KG1 (cell line): ENCODE measurements at places on chromosomes 1 and 21.

DNA sequence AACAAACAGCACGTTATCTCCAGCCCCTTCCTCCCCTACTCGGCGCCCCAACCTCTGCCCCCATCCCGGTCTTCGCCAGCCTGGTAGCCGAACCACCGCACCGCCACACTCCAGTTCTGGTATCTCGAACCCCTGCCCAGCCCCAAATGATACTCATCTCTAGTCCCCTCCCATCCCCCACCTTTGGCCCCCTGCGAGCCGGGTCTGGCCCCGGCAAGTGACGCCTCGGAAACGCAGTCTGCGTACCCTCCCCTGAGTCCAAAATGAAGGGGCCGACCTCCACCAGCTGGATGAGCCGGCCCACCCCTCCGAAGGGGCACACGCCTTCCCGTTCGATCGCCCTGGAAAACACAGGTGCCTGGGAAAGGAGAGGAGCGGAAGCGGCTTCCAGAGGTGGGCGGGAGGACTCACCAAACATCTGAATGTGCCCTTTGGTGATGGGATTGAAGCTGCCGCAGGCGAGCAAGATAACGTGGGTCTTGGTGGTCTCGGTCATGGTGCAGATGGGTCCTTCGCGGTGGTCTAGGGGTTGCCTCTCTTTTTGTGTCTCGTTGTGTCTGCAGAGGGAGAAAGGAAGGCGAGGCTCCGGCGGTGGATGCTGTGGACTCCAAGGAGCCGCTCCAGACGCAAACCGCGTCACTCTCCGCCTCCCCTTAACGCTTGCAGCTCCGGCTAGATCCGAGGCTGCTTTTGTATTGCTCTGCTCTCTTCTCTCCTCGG is at the start of gene NMNAT2:
Gene NMNAT2, minus strand, starts transcription at position 609 of the 720 bp plus-strand sequence. Its CDS starts 113 bp downstream, at position 496.
- no peak for DNase-seq

GRCh38 chr21:46119144-46119636 is 21.3 kb downstream of the COL6A2 start:
- no peak for DNase-seq

DNA sequence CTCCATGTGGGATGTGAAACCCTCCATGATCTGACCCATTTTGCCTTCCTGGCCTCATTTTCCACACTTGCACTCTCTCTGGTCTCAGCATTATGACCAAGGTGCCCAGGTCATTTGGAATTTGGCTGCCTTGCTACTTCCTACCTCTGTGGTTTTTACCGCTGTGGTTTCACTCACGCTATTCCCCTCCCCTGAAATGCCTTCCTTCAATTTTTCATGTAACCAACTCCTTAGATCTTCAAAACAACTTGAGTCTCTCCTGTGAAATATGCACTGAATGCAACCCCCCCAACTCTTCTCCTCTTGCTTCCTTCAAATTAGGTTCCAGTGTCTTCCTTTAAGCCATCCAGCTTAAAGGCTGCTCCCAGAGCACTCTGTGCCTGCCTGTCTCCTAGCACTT is 50.1 kb downstream of the PHC2 start:
- no peak for DNase-seq

GRCh38 chr1:234556245-234556943 is 53.6 kb downstream of the IRF2BP2 start:
- no peak for DNase-seq

DNA sequence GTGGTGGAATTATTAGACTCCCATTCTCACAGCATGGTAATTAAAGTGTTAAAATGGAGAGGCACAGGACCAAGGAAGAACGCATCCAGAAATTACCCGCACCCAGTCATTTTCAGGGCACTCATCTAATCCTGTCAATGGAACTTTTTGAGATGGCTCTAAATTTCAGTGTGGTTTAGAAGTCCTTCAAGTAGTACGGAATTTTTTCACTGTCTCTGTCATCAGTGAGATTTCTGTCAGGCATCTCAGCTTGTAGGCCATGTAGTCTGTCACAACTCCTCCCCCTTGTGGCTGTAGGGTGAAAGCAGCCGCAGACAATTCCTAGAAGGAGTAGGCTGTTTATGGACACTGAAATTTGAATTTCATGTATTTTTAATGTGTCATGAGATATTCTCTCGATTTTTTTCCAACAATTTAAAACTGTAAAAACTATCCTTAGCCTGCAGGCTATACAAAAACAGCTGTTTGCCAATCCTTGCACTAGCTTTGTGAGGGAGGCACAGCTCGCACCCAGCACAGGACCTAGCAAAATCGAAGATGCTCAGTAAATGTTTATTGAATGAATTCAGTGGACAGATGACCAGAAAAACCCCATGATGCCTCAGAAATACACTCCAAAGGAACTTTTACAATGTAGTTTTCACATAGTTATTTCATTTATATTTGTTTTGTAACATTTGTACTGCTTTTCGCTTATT is 6.6 kb upstream of the NUP133 start:
- peak; percentile 22 for DNase-seq

DNA sequence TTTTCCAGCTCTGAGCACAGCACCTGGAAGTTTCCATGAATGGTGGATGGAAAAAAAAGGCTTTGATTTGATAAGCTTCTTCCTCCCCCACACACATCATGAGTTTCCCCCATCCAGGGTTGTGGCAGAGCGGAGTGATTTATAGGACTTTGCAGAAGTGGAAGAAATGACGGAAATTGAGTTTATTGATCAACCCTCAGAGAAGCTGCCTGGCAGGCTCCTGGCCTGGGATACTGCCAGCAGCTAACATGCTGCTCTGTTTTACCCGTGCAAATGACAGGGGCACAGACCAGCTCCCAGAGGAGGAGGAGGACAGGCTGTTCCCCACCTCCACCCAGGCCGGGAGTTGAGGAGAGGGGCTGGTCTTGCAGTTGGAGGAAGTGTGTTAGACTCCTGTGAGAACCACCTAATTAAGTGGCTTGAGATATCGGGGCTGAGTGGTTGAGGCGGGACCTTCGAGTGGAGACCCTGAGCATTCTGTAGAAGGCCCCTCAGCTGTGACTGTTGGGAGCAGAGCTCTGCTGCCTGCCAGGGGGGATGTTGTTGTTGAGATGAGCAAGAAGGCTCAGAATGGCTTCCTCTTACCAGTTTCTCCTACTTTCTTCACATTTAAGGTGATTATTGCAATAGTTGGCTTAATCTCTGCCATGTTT is 21.8 kb downstream of the ADORA1 start:
- no peak for DNase-seq

DNA sequence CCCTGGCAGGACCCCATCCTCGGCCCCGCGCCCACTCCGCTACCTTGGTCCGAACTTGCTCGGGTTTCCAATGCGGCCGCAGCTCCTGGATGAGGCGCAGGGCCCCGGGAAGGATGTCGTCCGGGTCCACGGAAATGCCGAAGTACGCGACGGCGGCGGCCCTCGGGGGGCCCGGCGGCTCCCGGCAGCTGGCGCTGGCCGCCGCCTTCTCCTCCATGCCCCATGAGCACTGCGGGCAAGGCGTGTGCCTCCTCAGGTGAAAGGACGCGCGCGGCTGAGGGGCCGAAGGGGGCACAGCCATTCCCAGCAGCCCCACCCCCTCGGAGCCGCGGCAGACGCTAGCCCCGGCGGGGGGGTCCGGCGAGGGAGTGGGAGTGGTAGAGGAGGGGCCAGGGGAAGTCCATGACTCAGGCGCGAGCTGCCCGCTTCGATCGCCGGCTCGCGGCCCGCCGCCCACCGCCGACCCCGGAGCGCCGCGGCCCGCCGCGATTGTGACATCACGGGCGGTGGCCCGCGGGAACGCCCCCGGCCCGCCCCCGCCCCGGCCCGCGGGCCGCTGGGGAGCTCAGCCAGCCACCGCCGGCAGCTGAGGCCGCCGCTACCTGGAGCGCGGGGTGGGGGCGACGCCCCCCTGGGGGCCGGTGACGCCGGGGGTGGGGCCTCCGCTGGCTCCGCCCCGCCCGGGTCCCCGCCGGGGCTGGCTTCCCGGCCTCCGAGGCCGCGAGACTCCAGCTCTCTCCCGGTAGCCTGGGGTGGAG is at the start of gene ETNK2:
Gene ETNK2, minus strand, starts transcription at position 493 of the 758 bp plus-strand sequence. Its CDS starts 192 bp downstream, at position 301.
- DNase-seq = no peak

DNA sequence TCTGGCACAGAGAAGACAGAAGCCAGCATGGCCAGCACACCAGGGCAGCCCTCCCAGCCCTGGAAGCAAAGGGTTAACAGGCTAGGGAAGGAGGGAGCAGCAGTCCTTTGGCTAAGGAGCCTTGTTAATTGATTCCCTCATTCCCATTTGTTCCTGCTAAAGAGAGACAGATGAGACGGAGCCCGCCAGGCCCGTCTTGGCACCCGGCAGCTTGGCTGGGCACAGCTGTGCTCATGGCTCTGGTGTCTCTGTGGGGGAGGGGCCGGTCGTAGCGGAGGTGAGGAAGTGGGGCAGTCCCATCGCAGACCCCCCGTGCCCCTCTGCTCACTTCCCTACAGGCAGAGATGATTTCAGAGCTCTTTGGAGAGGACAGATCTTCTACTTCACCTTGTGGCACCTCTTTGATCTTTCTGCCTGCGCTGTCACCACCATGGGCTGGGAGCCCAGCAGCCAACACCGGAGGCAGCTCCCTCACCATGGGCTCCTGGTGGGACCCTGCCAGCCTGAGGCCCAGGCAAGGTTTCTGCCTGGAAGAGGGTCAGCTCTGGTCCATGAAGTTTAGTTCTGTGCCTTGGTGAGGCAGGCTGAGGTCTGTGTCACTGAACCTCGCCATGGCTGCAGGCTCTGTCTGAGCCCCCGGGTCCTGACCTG is 38.0 kb downstream of the FOXO6 start:
- DNase-seq = no peak

- DNase-seq = no peak
Observed at GRCh38 chr1:108142773-108143394, 57.3 kb downstream of the SLC25A24 start.

DNA sequence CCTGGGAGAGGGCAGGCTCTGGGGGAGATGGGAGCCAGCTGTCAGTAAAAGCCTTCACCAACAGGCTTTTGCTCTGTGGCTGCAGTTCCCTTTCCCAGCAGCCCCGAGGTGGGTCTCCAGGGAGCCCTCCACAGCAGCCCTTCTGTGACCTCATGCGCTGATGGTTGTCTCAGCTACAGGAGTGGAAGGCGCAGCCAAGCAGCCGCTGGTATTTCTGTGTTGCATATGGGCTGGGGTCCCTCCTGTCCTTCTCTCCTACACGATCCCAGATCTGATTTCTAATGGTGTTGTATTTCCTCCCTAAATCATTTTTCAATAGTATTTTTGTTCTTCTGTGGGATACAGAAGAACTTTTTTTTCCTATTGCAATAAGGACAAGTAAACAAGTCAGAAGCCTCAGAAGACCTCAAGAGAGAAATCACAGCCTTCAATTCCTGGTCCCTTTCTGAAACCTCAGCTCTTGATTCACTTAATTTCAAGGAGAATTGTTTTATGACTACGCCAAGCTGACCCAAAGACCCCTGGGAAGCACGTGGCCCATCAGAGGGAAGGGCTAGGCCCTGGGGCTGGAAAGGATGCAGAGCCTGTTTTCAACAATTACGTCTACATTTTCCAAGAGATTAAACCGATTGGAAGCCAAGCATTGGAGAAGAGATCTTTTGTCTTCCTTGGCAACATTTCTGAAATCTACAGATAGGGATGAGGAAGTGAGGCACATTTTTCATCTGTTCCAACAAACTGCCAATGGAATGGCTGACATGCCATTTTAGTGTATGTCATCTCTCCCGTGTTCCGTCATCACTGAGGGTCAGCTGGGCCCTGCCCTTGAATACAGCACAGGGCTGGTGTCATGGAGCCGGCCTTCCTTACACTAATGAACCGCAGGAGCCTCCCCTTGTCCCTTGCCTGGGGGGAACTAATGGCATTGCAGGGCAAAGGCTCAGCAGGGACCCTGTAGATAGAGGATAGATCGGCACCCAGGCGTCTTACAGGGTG is 42.0 kb upstream of the SCCPDH start:
- no peak for DNase-seq
